Hindlimb muscle (tissue), 1 donor: ENCODE measurements at places on chromosomes 5 and 9.

DNA sequence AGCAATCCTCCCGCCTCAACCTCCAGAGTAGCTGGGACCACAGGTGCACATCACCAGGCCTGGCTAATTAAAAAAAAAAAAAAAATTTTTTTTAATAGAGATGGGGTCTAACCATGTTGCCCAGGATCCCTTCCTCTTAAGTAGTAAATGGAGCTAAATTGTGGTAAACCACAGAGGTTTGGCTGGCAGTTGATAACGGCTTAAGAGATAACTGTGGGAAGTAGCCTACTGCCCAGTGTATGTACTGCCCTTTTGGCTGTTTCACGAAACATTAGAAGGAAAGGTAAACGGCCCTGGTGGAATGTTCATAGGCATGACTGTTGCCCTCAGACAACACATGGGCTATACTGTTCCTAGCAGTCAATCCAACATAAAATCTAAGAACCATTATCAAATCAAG is 44.4 kb downstream of the HMGCR start:
- DNase-seq = no peak

GRCh38 chr5:22465177-22465576 is 388.0 kb downstream of the CDH12 start:
- DNase-seq = no peak

GRCh38 chr9:78691542-78691941 is 394.6 kb downstream of the PSAT1 start:
- DNase-seq = no peak

GRCh38 chr5:73233461-73234203 is 60.6 kb downstream of the TMEM174 start:
- DNase-seq = no peak

DNA sequence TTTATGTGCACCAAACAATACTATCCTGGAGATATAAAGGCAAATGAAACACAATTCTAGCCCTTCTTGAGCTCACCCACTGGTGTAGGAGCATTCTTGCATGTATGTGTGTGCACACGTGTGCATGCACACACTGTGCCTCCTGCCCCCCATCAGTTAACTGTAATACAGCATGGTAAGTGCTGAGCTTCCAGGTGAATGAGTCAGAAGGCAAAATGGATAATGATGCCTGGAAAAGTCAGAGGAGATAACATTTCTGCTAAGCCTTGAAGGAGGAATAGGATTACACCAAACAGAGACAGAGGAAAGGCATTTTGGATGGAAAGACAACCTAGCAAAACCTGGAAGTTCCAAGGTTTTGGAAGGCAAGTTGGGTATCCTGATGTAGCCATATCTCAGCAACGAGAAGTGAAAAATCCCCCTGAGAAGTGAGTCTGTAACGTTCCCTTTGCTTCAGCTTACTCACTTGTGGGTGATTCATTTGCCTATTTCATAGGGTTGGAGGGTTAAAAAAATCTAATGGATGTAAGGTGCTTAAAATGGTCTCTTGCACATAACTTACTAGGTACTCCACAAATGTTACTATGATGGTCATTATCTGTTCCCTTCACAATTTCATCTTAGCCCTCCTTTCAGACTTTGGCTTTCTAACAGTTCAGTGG is 101.4 kb upstream of the STC2 start:
- DNase-seq = no peak

DNA sequence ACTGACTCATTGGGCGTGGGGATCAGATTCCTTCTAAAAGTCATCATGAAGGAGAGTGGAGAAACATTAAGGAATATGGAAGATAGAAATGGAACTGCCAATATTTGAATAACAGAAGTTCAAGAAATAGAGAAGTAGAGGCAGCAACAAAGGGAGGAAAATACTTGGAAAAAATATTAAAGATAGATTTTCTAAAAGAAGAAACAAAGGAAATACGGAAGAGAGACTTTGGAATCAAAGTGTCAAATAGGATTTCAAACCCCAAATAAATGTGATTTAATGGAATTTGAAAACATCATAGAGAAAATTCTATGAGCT is 605.1 kb upstream of the KLF4 start:
- DNase-seq = no peak

DNA sequence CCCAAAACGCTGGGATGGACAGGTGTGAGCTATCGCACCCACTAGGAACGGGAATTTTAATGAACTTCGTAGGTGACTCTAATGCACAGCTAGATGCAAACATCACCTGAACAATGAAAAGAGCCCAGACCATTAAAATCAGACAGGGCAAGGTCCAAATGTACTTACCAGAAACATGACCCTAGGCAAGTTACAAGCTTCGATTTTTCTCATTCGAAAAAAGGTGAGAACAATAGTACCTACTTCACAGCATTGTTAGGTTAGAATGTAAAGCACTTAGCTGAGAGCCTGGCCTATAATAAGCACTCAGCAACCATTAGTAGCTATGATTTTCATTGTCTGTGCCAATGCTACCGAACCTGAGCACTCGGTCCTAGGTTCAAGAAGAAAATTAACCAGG is 5.8 kb upstream of the KLHL3 start:
- no peak for DNase-seq

DNA sequence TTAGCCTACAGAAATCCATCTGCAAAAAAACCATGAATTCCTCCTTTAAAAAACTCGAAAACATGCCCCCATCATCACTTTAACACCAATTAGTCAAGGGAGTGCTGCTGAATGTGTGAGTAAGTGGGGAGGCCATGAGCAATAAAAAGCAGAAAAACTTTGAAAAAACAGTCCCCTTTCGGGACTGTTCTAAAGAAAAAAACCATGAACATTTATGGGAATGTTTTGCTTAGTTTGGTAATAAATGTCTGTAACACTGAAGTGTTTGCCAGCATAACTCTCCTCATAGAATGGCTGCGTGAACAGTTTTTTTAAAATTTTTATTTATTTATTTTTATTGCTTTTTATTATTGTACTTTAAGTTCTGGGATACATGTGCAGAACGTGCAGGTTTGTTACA is 99.4 kb upstream of the TARS1 start:
- DNase-seq = no peak

GRCh38 chr9:98796364-98797101 is at the start of gene ANKS6:
TSS of gene ANKS6 (minus strand) at chr9:98796555. CDS start at chr9:98796491, 64 bp downstream.
- DNase-seq = peak; percentile 91

GRCh38 chr5:180803181-180804128 is 849 bp upstream of the MGAT1 start:
- peak; percentile 70 for DNase-seq

GRCh38 chr5:83124593-83124992 is 47.2 kb downstream of the XRCC4 start:
- no peak for DNase-seq

- no peak for DNase-seq
Observed at GRCh38 chr9:88993327-88993726, 2.1 kb downstream of the S1PR3 start.

GRCh38 chr5:75262271-75262670 is 25.6 kb upstream of the ANKRD31 start:
- no peak for DNase-seq
